CD8-positive, alpha-beta memory T cell (primary cell): ENCODE measurements at places on chromosomes 3 and 15.
A peak's percentile ranks its signal among the peaks of the same experiment; 100 is the strongest.

DNA sequence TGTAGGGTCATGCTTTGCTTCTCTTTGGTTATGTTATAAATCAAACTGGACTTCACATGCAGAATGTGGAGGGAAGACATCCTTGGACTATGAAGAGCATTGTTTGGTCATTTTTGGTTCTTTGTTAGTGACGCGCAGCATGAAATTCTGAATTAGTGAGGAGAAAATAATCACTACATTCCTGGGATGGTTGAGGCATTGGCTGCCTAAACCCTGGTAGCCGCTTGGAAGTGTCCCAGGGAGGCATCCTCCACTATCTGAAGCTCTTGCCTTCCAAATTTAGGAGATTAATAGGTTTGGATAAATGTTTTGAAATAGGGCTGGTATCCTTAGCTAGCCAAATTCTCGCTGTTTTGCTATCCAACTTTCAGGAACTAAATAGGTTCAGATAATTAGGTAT lies 96.2 kb downstream of the CLSTN2 start:
- DNase-seq = no peak

- no peak for DNase-seq
Observed at GRCh38 chr15:48914717-48915116, 36.8 kb downstream of the EID1 start.

DNA sequence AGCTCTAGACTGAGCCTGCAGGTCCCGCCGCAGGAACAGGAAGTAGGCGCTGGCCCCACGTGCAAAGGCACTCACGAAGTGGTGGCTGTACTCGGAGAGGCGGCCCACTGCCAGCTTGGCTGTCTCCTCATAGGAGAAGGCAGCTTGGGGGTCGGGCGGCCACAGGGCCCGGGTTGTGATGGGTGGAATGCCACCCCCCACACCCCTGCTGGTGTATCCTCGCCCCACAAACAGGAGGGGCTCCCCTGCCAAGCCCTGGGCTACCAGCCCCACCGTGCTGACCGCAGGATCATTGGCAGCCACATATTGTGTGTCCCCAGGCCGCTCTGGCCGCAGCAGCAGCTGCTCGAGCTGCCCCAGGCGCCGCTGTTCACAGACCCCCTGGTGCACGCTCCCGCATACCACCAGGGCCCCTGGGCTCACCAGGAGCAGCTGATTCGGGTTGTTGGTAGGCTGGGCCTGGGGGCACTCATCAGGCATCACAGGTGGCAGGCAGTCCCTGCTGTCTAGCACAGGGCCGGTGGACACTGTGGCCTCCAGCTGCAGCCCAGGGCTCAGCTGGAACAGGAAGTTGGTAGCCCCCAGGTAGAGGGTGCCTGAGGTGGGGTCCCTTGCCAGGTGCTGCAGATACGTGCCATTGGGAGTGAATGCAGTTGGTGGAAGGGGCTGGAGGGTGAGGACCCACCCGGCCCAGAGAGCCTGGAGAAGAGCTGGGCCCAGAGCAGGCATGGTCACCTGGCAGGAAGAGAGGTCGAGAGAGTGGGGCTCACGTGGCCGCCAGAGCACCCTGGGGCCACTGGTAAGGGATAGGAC lies 5.8 kb downstream of the PLXNB1 start:
- DNase-seq = no peak

- no peak for DNase-seq
Observed at GRCh38 chr3:27500035-27500434, 15.9 kb upstream of the SLC4A7 start.

DNA sequence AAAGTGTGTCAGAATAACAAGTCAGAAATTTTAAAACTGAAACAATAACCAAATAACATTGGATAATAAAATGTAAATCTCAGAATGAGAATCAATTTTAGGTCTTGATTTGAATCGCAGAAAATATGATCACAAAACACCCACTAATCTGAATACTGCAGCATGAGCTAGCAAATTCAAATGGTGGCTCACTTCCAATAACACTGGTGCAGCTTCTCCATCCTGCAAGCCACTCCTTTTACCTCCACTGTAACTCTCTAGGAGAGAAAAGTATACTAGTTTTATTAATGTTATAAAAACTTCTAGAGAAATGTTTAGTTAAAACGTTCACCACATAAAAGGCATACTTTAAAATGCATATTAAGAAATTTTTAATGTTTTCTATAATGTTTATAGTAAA lies 30.4 kb downstream of the UBE3A start:
- no peak for DNase-seq

GRCh38 chr3:55966566-55966965 lies 479.5 kb upstream of the WNT5A start:
- DNase-seq = no peak

DNA sequence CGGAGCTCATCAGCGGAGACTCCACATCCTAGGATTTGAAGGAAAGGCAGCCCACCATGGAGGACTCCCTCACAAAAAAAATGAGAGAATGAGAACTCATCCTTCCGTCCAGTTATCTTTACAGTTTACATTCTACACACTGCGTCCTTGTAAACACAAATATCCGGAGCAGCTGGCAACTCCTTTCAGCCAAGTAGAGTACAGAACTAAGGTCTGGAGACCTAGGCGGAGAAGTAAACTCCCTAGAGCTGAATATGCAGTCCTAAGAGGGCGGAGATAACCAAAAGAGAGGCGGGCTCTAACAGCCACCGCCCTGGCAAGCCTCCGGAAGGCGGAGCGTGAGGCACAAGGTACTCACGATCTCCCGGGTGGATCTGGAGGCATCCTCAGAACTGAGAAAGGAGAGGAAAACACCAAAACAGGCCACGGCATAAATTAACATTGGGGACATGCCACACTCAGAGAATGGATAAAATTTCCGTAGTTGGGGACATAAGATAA lies 924 bp upstream of the SIN3A start:
- DNase-seq = peak; percentile 75

DNA sequence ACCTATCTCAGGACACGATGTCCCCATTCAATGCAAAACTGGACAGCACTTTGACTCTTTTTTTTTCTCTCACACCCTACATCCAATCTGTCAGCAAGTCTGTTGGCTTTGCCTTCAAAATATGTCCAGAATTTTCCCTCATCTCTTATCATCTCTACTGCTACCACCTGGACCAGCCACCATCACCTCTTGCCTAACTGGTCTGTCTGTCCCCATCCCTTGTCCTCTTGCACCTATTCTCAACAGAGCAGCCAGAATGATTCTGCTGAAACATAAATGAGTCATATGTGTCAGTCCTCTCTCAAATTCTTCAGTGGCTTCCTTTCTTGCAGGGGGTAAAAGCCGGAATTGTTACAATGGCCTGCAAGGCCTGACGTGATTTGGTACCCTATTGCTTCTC lies 105.8 kb downstream of the CYP19A1 start:
- no peak for DNase-seq

GRCh38 chr3:122025296-122025695 lies 3.2 kb upstream of the ILDR1 start:
- no peak for DNase-seq

DNA sequence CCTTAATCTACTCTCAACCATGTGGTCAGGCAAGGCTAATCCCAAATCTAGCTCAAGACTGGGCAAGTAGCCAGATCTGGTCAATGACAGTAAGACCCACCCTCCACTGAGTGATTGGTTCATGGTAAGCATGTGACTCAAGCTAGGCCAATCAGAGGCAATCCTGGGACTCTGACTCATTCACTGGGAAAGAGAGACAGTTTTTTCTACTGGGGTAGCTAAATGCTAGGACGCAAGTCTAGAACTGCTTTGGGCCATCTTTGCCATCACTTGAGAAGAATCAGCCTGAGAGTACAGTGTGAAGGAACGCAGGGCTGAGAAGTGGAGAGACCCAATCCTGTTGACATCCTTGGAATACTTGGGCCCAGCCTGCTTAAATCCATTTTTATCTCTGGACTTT lies 9.4 kb upstream of the RAD18 start:
- DNase-seq = no peak

- DNase-seq = no peak
Observed at GRCh38 chr3:157354722-157355121, 81.9 kb upstream of the PTX3 start.

- DNase-seq = no peak
Observed at GRCh38 chr3:30222441-30222840, 384.0 kb upstream of the TGFBR2 start.

GRCh38 chr3:127903611-127904375 lies 11.2 kb upstream of the KBTBD12 start:
- DNase-seq = no peak

DNA sequence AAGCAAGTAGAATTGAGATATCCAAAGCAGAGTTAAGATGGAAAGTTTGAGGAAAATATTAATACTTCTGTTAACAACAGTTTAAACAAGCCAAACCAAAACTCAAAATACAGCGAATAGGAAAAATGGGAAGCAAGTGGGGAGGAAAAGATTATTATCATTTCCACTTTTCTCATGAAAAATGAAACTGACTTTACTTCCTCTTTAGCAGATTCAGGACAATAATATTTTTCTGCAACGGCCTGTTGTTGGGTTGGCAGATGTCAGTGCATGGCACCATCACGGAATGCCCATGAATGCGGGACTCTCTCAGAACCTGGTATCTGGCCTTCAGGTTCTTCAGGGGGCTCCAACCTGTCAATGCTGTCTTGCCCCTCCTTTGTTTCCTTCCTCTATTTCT lies 11.1 kb downstream of the ANKUB1 start:
- no peak for DNase-seq

GRCh38 chr15:82832601-82833361 lies 23.4 kb downstream of the WHAMM start:
- DNase-seq = no peak

GRCh38 chr3:12508291-12508700 lies 24.0 kb downstream of the TSEN2 start:
- no peak for DNase-seq

DNA sequence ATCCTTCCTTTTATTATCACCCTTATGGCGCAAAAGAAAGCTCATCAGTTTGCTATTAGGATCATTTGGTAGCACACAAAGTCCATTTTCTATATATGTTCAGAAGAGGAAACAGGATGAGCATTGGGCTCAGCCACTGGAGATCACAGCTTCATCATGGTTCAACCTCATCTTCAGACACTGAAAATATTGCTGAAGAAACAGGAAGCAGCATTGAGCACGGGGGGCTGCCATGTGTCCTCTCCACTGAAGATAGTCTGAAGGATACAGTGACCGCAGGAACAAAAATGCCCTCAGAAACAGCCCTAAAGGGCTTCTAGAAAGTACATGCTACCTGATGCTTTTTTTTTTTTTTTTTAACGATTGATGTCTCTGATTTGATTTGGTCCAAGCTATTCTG lies 835.3 kb upstream of the CFAP20DC start:
- no peak for DNase-seq

- DNase-seq = no peak
Observed at GRCh38 chr15:98592136-98592535, 56.2 kb upstream of the IGF1R start.

DNA sequence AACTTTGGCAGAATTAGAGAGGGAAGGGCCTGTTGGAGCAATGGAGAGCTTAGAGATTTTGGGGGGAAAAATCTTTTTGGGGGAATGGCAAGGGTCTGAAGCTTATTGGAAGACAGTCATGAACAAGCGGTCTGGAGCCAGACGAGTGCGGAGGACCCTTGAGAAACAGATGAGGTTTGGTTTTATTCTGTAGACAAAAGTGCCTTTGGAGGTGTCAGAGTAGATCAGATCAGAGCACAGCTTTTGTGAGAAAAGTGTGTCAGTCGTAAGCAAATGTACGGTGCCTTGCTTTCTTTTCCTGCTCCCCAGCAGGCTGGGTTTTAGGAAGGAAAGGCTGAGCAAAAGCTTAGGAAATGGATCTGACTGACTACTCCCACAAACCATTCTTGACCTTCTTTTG lies 236.8 kb upstream of the TPRG1 start:
- no peak for DNase-seq

DNA sequence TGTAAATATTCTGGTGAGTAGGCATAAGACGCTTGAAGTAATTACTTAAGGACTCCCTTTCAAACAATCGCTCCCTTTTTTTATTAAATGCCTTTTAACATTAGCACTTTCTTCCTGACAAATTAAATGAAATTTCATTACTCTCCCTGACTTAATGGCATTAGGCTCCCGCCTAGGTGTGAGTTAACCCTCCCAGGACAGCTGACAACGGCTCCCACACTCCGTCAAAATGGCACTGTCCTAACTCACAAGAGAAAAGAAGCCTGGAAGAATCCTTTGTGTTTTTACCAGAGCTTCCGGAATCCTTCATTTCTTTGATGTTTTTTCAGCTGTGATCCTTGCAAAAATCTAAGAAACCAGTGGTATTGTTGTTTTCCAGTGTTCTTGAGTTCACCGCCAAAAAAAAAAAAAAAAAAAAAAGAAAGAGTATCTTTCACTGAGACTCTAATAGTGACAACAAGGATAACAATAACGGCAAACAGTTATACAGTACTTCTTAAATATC lies 861.0 kb upstream of the NR2F2 start:
- DNase-seq = no peak

DNA sequence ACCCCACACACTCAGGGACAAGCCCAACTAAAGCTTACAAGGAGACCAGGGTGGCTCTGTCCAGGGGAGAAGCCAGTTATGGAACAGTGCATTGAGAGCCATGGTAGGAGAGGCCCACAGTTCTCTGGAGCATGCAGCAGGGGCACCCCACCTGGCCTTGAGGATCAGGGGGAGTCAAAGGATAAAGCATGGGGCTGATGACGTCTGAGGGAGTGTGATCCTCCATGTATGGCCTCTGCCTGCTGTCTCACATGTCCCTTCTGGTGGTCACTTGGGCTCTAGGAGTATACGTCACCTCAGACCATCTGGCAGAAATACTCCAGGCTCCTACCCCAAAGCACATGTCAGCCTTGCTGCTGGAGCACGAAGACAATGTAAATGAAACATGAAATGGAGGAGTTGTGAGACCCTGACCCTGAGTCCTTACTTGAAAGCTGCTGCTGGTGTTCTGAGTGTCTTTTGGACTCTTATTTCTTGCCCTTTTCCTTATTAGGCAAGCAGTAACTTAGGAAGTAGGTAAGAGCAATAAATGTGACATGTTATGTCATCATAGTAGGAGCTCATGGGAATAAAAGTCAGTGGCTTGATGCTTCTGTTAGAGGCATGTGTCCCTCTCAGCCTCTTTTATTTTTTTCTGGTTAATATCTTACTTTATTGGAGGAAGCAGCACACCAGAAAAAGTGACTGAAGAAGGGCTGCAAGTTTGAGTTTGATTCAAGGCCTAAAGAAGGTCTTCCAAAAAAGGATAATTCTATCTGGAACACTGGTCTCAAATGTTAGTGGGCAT lies 15.5 kb downstream of the SRPRB start:
- DNase-seq = no peak

GRCh38 chr3:50150863-50151686 lies 4.0 kb upstream of the SEMA3F start:
- no peak for DNase-seq

DNA sequence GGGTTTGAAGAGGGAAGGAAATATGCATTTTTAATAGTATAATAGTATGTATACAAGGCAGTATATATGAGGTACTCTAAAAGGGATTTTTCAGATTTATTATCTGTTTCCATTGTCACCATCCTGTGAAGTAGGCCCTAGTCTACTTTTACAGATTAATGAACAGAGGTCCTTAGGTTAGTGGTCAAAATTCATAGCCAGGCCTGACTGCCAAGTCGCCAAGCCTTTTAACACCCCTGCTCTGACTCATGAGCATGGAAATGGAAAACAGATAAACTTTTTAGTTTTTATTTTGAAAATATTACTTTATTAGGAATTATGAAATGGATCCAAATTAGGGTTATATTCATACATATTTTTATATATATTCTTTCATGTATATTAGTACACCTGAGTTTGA lies 146.9 kb downstream of the BBX start:
- DNase-seq = no peak
